ENCODE measurements at places on chromosomes 7 and 10.

DNA sequence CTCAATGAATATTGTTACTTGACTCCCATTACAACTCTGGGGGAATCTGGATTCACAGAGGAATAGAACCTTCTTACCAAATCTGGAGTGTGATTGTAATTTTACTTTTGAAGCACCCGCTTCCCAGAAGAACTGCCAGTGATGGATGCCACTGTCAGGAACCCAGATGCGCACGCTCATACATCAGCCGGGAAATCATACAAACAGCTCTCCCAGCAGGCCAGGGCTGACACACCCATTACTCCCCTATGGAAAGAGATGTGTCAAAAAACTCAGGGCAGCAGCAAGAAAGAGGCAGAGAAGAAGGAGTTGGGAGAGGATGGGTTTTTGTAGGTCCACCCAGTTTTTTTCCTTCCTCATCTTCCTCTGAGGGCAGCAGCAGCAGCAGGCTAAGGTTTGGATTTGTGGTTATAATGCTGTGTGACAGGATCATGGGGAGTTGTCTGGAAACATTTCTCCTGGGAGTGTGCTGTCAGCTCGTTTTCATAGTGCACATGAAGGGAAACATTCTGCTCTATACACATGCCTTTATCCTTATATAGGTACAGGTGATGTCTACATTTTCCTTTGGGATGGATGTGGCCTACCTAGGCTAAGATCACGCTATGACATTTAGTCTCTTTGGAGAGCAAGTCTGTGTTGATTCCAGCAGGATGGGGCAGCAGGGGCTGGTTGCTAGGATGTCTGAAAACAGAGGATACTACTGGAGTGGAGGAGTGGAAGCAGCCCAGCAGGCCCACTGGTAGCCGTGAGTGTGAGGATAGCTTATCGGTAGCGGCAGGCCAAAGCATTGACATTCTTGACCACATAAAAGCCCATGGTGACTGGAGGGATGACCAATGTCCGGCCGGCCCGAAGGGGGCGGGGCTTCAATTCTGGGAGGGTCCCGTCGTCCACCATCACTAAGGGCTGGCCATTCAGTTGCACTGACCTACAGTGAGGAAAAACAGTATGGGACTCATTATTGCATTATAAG lies 12.4 kb upstream of the HPS1 start:
- no peak for DNase-seq

DNA sequence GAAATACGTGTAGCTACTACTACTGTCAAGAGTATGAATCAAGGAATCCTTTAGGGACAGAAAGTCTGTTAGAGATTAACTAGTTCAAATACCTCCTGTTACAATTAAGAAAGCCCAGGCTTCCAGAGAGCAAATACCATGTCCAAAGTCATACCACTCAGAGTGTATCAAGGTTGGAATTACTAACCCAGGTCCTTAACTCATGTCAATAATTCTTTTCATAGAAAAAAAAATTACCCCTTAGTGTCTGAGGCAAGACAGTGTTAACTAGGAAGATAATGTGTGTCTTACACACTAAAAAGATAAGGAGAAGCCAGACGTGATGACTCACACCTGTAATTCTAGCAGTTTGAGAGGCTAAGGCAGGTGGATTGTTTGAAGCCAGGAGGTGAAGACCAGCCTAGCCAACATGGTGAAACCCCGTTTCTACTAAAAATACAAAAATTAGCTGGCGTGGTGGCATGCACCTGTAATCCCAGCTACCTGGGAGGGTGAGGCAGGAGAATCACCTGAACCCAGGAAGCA lies 423.4 kb downstream of the SORCS1 start:
- DNase-seq: no peak

GRCh38 chr10:101495324-101495925 lies 92.6 kb downstream of the POLL start:
- DNase-seq: no peak

DNA sequence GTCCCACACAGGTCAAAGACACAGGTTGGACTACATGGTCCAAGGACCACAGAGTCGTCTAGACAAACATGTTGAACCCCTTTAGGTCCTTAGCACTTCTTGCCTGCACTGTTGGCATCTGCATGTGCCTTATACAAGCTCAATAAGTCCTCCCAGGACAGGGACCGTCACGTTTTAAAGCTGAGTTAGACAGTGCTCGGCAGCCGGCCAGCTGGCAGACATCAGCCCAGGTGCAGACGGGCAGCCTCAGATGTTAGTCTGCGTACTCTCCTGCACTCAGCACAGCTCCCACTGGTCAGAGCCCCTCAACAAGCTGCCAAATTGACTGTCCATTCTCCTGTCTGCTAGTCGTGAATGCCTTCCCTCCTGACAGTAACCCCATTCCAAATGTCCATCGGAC lies 34.9 kb downstream of the PARP12 start:
- no peak for DNase-seq

- DNase-seq: no peak
These were observed 29.4 kb downstream of the ZRANB1 start for GRCh38 chr10:124971276-124971675.
